ENCODE measurements at places on chromosomes 13 and 19.

DNA sequence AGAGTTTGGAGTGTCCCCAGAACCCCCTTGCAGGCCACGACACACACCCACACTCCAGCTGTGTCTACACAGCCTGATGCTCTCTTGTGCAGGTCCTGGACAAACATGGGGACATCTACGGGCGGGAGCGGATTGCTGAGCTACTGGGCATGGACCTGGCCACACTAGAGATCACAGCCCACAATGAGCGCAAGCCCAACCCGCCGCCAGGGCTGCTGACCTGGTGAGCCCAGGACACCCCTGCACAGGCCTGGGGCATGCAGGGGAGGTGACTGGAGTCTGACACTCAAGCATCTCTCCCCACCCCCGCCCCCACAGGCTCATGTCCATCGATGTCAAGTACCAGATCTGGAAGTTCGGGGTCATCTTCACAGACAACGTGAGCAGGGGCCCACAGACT, 39.9 kb downstream of the MAP4K1 start:
- no peak for DNase-seq

GRCh38 chr19:13039211-13039789, 44.0 kb downstream of the NFIX start:
- DNase-seq: no peak

- no peak for DNase-seq
Measured at GRCh38 chr13:70188567-70188966, 80.3 kb upstream of the KLHL1 start.

DNA sequence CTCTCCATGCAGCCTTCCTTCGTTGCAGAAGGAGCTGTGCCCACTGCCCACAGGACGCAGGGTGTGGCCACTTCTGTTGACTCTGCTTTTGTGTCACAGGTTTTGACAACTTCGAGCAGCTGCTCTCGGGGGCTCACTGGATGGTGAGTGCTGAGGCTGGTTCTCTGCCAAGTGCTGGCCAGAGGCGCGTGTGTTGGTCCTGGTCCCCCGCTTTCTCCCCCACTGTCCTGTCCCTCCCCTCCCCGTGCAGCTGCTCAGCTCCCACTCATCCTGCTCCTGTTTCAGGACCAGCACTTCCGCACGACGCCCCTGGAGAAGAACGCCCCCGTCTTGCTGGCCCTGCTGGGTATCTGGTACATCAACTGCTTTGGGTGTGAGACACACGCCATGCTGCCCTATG, 10.6 kb upstream of the PDCD2L start:
- DNase-seq: no peak

DNA sequence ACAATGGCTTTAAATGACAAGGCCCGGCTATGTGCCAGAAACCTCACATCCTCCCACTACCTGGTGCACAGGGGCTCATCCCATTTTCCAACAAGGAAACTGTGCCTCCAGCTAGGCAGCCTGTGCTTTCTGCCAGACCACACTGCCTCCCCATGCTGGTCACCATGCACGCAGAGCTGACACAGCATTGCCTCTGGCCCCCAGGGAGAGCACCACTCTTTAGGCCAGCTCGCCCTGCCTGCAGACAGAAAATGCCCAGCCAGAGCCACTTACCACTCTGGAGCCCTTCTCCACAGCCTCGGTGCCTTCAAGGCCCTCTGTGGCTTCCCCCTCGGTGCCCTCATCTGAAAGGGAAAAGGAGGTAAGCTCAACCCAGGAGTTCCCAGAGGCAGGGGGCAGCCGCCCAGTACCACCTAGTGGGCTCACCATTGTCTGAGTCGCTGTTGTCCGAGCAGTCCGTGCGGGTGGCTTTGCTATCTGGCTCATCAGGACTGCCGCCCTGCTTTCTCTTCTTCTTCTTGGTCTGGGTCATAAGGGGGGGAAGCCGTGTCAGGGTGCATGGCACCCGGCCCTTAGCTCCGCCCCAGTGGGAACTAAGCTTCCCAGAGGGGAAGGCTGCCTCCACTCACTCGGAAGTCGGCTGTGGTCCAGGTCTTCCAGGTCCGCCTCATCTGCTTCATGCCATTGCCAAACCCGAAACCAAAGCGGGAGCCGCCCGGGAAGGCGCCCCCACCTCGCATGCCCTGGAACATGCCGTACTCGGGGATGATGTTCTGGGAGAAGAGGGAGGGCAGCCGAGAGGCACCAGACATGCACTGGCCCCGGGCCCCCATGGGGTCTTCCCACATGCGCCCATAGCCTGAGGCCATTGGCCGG, 18.0 kb downstream of the AKAP8L start:
- no peak for DNase-seq

DNA sequence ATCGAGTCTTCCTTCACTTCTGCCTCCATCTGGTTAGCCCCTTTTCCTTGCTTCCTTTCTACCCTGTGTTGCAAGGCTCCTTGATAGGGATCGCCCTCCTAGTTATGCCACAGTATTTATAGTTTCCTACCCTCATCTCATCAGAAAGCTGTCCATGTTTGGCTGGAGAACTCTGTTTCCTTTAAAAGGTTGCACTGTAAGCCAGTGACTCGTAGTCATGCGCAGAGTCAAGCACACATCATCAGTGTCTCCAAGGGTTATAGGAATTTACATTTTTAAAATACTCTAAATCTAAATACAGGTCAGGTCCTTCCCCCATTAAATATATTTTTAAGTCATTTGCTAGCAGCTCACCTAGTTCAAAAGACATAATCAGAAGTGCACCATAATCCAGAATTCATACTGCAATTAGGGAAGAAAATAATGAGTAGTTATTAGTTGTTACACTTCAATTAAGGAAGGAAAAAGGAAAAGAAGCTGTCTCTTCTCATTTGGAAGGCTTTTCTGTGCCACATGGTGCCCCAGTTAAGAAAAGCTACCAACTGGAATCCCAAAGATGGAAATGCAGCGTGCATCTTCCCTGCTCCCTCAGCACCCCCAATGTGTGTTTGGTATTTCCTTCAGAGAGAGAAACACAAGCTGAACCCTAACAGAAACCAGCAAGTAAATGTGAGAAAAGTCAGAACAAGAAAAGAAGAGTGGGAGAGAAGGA, 81.0 kb downstream of the GPR12 start:
- no peak for DNase-seq

DNA sequence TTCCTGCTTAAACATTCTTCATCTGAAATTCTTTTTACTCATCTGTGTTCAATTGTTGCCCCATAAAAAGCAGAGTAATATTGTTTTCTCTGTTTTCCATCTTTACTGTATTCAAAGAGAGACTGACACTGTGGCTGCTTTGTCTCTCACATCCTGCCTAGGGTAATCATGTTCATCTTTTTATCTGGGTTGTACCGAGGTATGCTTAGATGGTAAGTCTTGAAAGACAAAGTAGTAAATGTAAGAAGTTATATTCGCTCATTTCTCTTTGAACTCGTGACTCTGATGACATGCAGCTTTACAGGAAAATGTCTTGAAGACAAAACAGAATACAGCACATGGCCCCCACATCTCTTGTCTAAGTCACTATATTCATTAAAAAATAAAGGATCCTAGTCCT, 20.0 kb upstream of the CYSLTR2 start:
- no peak for DNase-seq

GRCh38 chr13:95445131-95445530, 107.4 kb upstream of the CLDN10 start:
- DNase-seq: no peak

DNA sequence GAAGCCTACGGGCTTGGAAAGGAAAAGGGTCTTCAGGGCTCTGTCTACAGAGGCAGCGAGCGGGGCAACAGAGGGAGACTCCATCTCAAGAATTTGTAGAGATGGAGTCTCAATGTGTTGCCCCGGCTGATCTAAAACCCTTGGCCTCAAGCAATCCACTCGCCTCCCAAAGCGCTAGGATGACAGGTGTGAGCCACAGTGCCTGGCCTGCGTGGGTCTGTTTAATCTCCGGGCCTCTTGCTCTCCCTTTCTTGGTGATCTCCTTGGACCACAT, 8.1 kb downstream of the RPS9 start:
- DNase-seq: no peak

DNA sequence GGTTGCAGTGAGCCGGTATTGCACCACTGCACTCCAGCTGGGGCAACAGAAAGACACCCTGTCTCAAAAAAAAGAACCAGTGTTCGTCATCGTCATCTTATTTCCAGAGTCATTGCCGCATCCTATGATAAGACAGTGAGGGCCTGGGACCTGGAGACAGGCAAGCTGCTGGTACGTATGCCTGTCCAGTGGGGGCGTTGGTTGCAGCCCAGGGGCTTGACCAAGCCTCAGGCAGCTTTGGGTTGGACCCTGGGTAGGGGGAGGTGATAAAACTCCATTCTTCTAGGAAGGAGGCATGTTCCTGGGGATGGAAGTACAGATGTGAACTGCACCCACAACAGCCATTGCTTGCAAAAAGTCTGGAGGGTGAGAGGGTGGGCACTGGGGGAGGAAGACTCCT, 15.6 kb downstream of the WDR88 start:
- no peak for DNase-seq

DNA sequence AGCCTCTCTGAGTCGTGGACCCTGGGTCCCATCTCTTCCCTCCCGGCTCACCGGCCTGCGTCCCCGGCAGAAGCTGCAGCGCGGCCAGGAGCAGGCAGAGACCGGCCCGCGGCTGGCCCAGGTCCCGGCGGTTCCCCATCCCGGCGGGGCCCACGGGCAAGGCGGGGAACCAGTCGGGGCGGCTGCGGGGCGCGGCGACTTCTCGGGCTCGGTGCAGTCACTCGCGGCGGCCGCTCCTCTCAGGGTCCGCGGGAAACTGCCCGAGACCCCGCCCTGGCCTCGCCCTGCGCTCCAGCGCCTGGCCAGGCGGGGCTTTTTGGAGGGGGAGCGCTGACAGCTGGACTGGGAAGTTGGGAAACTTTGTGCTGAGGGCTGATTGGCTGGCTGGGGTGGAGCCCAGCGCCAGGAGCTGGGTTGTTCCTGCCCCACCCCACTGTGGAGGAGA, at the start of gene COL5A3:
Gene COL5A3, minus strand, starts transcription at position 258 of the 445 bp plus-strand sequence. Its CDS starts 119 bp downstream, at position 139.
- no peak for DNase-seq

DNA sequence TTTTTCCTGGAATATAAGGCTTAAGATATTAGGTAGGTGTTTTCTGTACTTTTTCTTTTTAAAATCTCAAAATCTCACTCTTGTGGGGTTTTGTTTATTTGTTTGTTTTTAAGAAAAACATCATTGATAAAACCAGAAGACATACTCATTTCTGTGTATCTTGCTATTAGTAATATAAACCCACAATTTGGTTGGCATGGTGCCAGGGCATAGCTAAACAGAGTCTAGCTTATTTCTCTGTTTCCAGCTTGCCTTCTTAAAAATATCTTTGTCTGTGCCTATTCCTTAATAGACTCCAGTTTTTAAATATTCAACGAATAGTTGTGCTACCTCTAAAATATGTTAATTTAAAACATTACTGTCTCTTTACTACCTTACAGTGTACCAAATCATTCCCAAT, 1121.9 kb upstream of the PCDH20 start:
- no peak for DNase-seq
